Cortex of kidney (tissue), 1 donor: ENCODE measurements at places on chromosomes 2 and 18.

- no peak for DNase-seq
These were observed 94.0 kb upstream of the OTX1 start for GRCh38 chr2:62956651-62957050.

GRCh38 chr2:192546565-192546964 is 351.8 kb upstream of the TMEFF2 start:
- DNase-seq, result no peak

DNA sequence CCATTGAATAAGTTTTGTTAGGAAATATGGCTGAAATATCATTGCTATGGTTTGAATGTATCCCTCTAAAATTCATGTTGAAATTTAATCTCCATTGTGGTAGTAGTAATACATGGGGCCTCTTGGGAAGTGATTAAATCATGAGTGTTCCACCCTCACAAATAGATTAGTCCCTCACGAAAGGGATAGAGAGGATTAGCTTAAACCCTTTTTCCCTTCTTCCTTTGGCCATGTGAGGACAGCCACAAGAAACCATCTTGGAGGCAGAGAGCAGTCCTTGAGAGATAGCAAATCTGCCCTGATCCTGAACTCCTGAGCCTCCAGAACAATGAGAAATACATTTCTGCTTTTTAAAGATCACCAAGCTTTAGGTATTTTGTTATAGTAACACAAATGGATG is 274.2 kb downstream of the CDH19 start:
- DNase-seq, result no peak

- DNase-seq, result no peak
These were observed 32.1 kb upstream of the ZNF638 start for GRCh38 chr2:71299507-71299906.

GRCh38 chr2:41129988-41130387 is 678.1 kb upstream of the SLC8A1 start:
- no peak for DNase-seq

GRCh38 chr2:29009711-29010677 is 28.9 kb downstream of the TOGARAM2 start:
- DNase-seq, result no peak

DNA sequence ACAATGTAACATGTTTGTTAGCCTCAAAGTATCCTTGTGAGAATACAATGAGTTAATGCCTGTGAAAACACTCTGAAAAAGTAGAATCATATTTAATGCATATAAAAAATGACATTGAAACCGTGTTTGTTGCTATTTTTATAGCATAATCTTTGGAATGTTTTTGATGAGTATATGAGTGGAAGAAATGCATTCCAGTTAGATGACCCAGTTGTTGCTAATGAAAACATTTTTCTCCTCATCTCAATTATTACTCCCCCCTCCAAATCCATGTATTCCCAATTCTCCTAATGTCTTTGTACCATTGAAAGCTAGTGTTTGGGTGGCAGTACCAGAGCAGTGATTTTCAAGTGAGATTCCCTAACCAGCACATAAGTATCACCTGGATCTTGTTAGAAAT is 67.1 kb upstream of the DSEL start:
- DNase-seq, result no peak

DNA sequence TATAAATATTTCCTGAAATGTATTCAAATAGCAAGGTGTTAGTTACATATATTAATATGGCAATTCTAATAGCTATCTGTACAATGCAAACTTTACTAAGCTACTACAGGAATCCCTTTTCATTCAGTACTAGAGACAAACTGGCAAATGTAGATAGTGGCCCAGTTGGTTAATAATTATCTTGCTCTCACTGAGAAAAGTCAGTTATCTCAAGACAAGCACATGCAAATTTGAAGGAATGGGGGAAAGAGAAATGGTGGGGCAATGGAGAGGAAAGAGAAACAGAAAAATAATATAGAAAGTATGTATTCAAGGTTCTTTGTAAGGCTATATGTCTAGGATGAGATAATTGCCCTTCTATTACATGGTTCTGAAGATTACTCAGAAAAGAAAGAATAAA is 280.0 kb downstream of the FIGN start:
- no peak for DNase-seq

DNA sequence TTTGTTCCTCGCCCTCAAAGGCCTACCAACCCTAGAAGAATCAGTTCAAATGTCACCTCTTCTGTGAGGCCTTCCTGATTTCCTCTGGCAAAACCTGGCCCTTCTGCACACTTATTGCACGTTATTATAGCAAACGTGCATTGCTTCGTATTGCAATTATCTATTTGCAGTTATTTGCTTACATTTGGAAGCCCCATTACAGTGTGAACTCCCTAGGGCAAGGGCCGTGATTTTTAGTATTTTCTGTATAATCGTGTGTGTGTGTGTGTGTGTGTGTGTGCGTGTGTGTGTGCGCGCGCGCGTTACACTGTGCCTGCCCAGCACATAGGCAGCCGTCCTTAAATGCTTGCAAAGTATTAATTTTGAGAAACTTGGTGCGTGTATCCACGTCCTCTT is 460 bp upstream of the SEMA4F start:
- DNase-seq, result no peak
